ENCODE measurements at places on chromosomes 6 and 20. TPM values are rescaled to one million over a fixed set of nuclear protein-coding genes. Genes with fewer than 3 reads are reported as not detected.

DNA sequence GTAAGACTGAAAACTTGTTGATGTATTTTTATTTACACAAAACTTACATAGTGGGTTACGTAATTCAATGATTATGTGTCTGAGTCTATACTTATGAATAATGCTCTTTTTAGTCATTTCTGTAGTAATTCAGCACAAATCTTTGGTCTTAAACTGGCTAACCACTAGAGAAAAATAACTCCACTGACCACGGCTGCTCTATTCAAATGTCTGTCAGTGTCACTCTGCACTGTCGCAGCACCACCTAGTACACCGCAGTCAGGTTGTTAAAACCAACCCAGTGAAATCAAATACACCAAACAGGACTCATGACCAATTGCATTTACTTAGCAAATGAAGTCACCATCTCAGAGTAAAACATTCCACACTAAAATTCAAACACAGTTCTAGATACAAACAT, 93.5 kb upstream of the CCDC28A start:
- DNase-seq: no peak

GRCh38 chr20:32278199-32278643, 770 bp downstream of the KIF3B start:
- no peak for DNase-seq

GRCh38 chr6:17725083-17725482, 18.4 kb upstream of the NUP153 start:
- DNase-seq: peak; percentile 80

GRCh38 chr6:135568379-135568778, 70.8 kb upstream of the AHI1 start:
- no peak for DNase-seq

DNA sequence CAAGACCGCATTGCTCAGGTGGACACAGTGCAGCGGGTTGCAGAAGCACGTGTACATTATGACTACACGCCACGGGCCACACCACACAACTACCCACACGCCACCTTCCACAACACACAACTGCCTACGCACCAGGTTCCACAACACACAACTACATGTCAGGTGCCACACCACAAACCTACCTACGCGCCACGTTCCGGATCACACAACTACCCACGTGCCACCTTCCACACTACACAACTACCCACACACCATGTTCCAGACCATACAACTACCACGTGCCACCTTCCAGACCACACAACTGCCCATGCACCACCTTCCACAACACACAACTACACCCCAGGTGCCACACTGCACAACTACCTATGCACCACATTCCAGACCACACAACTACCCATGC, 20.5 kb downstream of the THBS2 start:
- DNase-seq: no peak

- DNase-seq: no peak
Observed at GRCh38 chr6:108437821-108438220, 122.9 kb upstream of the FOXO3 start.

GRCh38 chr6:136499370-136499769, 50.9 kb downstream of the MAP7 start:
- no peak for DNase-seq

GRCh38 chr6:131784561-131784960, 23.3 kb upstream of the ENPP1 start:
- DNase-seq: no peak

- no peak for DNase-seq
Observed at GRCh38 chr6:170046791-170047626, 243.9 kb downstream of the DLL1 start.

DNA sequence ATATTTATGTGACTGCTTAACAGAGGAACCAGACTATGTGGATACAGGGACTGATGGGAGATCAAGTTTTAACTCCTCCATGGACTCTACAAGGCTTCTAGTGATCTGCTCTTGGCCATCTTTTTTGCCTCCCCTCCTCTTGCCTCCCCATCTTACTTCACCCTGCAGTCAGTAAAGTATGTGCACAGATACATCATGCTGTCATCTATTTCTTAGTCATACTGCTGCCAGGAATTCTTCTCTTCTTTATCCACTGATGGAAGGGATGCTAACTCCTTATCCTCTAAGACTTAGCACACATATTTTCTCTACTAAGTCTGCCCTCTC, 27.6 kb upstream of the FAM83C start:
- no peak for DNase-seq

DNA sequence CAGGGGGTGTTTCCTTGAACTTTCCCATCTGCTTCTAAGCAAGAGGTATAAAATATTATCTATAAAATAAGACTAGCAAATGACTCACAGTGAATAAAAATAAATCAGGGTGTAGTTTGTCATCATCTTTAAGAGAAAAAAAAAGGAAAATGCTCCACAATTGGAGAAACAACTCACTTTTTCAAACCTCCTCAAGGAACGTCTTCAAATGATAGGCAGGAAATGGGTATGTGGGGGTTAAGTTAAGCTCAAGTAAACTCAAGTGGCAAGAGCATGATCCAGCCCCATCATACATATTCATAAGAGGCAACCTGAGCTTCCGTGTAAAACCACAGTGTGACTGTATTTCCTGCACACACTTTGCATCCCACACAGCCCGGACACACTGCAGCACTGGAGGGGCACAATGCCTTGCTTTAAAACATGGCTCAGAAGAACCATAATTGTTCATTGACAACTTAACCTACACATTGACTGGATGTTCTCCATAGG, 58.5 kb upstream of the CEP85L start:
- no peak for DNase-seq

DNA sequence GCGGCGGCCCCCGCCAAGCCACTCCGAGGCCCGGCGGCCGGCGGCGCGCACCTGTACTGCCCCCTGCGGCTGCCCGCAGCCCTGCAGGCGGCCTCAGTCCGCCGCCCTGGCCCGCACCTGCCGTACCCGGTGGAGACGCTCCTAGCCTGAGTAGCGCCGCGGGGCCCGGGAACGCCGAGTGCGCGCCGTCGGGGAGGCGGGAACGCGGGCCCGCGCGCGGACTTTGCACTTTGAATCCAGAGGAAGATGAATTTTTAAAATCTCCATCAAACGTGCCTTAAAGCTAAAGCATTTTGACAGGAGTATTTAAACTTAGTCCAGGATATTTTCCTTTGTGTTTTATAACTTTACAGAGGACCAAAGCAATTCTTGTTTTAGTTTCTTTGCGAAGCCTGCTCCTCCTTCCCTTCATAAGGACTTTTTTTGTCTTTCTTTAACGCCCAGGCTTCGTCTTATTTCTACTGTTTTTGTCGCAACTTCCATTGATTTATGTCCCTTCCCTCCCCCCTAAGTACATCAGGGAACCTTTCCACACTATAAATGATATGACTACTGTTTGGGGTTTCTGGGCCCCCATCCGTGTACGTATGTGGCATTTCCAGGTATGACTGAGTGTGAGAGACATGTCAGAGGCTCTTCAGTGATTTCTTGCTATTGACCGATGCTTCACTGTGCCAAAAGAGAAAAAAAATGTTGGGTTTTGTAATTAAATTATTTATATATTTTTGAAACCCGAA, 2.0 kb downstream of the FOXQ1 start:
- peak; percentile 72 for DNase-seq

DNA sequence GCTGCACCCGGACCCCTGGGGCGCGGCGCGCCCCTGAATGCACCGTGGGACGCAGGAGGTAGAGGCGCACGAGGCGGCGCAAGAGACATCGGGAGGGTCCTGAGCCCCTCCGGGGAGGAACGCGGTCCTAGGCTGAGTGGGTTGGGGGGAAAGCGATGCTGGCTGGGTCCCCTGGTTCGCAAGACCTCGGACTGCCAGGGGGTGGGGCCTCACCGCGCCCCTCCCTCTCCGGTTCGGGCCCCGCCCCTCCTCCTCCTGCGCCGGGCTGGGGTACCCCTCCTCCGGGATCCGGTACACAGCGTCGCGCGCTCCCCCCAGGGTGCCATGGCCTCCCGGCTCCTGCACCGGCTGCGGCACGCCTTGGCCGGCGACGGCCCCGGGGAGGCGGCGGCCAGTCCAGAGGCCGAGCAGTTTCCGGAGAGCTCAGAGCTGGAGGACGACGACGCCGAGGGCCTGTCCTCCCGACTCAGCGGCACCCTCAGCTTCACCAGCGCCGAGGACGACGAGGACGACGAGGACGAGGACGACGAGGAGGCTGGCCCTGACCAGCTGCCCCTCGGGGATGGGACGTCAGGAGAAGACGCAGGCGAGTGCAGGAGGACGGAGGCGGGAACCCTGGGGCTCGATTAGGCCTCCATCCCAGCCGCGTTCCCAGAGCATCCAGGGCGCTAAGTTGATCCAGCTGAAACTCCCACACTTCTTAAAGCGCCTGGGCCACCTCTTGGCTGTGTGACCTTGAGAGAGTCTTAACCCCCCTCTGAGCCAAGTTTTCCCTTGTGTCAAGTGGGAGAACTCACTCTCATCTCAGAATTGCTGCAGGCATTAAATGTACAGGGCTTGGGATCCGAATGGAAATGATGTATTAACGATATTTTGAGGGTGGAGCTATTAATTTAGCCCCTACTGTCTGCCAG, 541 bp downstream of the SNX21 start:
- DNase-seq: peak; percentile 77

GRCh38 chr6:34557228-34557627, 1.1 kb upstream of the SPDEF start:
- no peak for DNase-seq

- DNase-seq: no peak
Observed at GRCh38 chr6:8982668-8983067, 547.3 kb upstream of the SLC35B3 start.

DNA sequence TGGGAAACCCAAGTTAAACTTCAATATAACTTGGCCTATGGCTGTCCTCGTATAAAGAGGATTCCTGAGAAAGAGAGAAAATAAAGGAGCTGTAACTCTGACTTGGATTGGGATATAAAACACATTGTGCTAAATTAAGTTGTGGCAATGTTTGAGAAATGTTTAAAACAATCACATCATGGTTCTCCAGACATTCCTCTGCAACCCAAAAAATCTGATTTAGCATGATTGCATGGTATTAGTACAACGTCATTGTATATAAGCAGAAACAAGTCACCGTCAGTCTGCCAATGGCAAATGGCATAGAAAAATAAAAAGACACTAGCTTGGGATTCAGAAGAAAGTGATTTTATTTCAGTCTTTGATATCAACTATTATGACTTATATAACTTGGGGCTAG, 140.2 kb upstream of the FAM83B start:
- DNase-seq: no peak

GRCh38 chr6:85364344-85364743, 85.5 kb upstream of the NT5E start:
- no peak for DNase-seq

DNA sequence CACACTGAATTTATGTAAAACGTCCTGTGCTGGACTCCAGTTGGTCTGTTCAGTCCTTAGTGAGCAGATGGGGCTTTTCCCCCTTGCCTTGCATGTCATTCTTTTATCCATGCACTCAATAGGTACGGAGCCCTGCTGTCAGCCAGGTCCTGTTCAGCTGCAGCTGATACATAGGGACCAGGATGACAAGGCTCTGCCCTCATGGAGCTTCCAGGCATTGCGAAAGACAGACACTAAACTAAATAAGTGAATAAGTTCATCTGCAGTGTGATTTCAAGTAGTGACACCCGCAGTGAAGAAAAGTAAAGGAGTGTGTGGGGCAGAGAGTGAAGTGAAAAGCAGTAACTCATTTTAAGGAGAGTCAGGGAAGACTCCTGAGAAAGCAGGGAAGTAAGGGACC, 324.2 kb downstream of the NRN1 start:
- DNase-seq: no peak

GRCh38 chr20:58094160-58094559, 134.3 kb downstream of the ANKRD60 start:
- DNase-seq: peak; percentile 32

DNA sequence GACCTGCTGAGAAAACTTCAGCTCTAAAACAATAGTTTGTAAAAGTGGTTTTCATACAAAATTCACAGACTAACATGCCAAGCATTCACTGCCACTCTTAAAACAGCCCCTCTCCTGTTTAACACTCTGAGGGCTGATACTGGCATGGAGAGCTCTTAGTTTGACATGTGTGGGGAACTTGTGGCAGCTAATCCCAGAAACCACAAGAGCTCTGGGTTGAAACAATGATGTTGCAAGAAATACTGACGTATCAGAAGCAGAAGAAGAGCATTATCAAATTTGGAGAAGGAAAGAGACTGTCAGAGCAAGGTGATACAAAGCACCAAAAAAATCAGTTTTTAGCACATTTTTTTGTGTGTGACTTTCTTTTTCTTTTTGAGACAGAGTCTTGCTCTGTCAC, 5.1 kb downstream of the BEND3 start:
- DNase-seq: no peak

DNA sequence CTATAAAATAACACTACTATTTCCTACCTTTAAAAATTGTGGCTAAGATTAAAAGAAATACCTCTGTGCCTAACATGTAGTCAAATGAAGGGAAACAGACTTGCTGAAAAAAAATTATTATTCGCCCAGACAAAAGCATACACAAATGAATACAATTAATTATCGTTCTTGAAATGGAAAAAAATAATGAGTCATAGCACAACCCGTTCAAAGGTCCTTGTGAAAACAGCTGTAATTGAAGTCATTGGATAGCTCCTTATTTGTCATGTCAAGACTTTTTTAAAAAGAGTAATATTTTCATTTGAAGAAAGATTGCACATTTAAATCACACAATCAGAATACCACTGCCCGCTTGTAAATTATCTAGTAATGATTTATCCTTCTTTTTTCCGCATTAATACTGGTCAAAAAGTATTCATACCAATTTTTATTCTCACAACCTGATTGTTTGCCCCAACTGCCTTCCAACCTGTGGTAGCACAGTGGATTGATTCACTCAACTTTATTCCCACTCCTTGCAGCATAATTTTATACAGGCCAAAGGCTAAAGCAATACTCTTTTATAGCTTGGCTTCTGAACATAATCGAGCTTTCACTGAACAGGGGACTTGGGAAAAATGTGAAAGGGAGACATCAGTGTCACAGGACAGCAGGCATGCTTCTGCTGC, 655.2 kb upstream of the MAP3K7 start:
- no peak for DNase-seq

- DNase-seq: no peak
Observed at GRCh38 chr6:43644940-43645612, at the start of gene RSPH9. RSPH9 (plus strand) TSS chr6:43645036; CDS start chr6:43645099, 63 bp downstream.

The NR2E1 gene
- total RNA-seq: 1.4 TPM

The CD40 gene
- total RNA-seq: not detected

The HINT3 gene
- total RNA-seq: 20.2 TPM

The PPIL6 gene
- not detected for total RNA-seq

The FOXA2 gene
- 43.6 TPM for total RNA-seq

The CASS4 gene
- 0.67 TPM for total RNA-seq

The DEFB132 gene
- total RNA-seq: not detected

The AVP gene
- total RNA-seq: not detected

The FAM184A gene
- 11.2 TPM for total RNA-seq
